ENCODE measurements at places on chromosomes 16 and 17. TPM values are rescaled to one million over a fixed set of nuclear protein-coding genes. Genes with fewer than 3 reads are reported as not detected.
A peak's percentile ranks its signal among the peaks of the same experiment; 100 is the strongest.

- no peaks in the 10 kb centered on the region for H3K4me1 ChIP-seq
- no peak overlapping the region for H3K4me3 ChIP-seq
- no peak overlapping the region for H3K27ac ChIP-seq
- H3K27me3 ChIP-seq = no peaks in the 10 kb centered on the region
- H3K36me3 ChIP-seq = no peaks in the 10 kb centered on the region
Observed at GRCh38 chr16:15725641-15726240, 75.7 kb downstream of the NDE1 start.

DNA sequence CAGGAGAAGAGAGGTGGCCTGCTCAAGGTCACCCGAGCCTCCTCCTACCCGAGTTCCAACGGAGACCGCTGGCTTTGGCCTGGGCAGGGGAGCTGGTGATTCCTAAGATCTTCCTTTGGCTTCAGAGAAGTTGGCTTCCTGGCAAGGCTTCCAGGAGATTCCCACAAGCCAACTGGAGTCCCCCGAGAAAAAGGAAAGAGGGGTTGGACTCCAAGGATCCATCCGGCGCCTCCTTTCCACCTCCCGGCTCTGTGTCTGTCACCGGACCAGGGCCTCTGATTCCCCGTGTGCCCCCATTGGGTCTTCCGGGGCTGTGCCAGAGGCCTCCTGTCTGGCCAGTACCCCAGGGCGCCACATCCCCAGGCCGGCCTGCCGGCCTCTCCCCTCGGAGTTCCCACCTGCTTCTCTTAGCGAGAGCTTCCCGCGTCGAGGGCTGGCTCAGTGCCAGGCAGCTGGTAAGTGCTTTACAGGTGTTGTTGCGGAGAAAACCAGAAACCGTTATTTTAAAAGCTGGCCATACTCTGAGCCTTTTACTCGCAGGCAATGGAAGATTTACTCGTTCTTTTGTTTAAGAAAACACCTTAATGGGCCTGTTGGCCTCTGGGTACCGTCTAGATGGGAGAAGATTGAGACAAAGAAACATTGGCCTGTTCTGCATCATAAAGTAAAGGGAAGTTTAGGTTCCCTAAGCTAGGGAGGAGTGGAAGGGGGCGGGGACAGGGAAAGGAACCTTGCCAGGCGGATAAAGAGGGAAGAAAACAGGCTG, 258.4 kb upstream of the SDK2 start:
- H3K4me3 ChIP-seq = no peak overlapping the region
- no peak overlapping the region for H3K27ac ChIP-seq
- H3K36me3 ChIP-seq = no peaks in the 10 kb centered on the region
- no peak for DNase-seq

GRCh38 chr16:70713342-70713741, 27.5 kb upstream of the MTSS2 start:
- peaks cover 80% of the 10 kb centered on the region for H3K4me1 ChIP-seq
- no peak overlapping the region for H3K4me3 ChIP-seq
- no peaks in the 10 kb centered on the region for H3K27me3 ChIP-seq
- DNase-seq = no peak

DNA sequence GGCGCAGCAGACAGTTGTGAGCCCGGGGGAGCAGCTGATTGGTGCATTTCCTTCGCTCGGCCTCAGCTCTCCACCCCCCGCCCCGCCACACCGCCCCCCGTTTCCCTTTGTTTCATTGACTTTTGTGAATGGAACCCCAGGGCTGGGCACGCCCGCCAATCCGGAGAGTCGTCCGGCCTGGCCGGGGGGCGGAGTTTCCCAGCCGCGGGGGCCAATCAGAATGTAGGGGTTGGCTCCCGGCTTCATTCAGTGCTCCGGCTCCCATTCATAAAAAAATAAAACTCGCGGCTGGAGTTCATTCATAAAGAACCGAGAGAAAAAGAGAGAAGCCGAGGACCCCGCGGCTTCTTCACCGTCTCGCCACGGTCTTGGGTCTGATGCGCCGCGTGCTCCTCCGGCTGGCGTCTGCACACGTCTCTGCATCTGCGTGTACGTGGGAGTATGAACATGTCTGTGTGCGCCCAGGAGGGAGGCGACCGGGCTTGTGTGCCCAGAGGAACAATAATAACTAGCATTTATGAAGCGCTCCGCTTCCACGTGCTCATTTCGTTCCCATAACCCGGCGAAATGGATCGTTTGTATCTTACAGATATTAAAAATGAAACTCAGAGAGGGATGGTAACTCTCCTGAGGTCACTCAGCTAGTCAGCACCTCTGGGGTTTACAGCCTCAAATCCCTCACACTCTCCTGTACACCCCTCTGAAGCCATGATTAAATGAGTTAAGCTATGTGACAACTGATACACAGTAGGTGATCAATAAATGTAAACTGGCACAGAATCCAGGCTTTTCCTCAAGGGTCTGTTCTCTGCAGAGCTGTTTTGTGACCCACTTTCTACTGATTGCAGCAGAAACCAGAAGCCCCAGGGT, at the start of gene ETV4:
TSS of gene ETV4 (minus strand) at position 22 of the 870 bp plus-strand sequence. CDS start 723 bp downstream, outside the sequence.
- no peaks in the 10 kb centered on the region for H3K36me3 ChIP-seq
- DNase-seq = peak; percentile 97
- peak within 1 kb of the TSS; percentile 95 for H3K27ac ChIP-seq
- H3K4me1 ChIP-seq = peaks cover 12% of the 10 kb centered on the region
- H3K27me3 ChIP-seq = no peaks in the 10 kb centered on the region

DNA sequence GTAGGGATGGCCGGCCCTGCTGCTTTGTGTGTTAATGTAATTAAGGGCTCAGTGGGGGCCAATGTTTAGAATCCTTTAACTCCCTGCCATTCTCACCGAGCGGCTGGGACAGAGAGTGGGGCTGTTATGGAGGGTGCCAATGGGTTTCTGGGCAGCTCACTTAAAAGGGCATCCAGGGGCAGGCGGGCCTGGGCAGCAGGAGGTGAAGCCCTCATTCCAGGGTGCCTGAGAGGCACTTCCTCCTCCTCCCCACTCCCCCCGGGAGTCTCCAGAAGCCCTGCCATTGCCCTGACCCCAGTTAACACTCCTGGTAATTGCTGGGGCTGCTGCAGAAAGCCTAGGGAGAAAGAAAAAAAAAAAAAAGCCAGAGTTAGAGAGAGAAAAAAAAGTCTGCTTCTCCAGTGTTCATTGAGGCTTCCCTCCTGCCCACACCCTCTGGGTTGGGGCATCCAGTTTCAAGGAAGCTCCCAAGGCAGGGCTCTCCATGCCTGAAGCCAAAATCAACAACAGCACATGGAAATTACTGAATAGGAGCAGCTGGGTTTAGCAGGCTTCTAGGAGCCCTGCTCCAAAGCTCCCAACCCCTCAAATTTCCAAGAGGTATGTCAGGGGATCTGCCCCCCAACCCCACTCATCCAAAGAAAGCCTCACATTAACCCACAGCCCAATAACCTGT, 28.0 kb downstream of the CUEDC1 start:
- H3K27me3 ChIP-seq = no peaks in the 10 kb centered on the region
- H3K4me3 ChIP-seq = no peak overlapping the region
- peak; percentile 45 for DNase-seq
- H3K4me1 ChIP-seq = peaks cover 24% of the 10 kb centered on the region
- no peaks in the 10 kb centered on the region for H3K36me3 ChIP-seq
- H3K27ac ChIP-seq = 0 out of 2 replicates have a peak overlapping the region, but pooled peaks have one; percentile 7

GRCh38 chr16:86232496-86232895, 277.8 kb upstream of the FOXF1 start:
- no peak overlapping the region for H3K27ac ChIP-seq
- no peak for DNase-seq
- H3K27me3 ChIP-seq = peaks cover 50% of the 10 kb centered on the region

DNA sequence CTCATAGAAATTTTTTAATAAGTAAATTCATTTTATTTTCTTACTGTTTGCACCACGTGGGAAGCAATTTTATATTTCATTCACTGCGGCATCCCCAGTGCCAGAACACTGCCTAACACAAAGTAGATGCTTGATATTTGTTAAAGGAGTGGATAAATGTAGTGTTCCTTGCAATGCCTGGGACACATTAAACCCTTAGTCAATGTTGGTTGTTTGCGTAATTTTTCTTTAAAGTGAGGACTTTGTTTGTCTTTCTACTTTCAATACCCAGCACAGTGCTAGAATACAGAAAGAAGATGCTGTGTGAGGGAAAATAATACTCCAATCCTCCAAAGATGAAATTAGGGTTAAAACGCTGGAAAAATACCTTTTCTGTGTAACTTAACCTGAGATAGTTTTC, 299.3 kb downstream of the MAP2K6 start:
- H3K36me3 ChIP-seq = no peaks in the 10 kb centered on the region
- no peak for DNase-seq
- H3K4me3 ChIP-seq = no peak overlapping the region
- no peaks in the 10 kb centered on the region for H3K27me3 ChIP-seq
- peaks cover 14% of the 10 kb centered on the region for H3K4me1 ChIP-seq
- H3K27ac ChIP-seq = no peak overlapping the region

DNA sequence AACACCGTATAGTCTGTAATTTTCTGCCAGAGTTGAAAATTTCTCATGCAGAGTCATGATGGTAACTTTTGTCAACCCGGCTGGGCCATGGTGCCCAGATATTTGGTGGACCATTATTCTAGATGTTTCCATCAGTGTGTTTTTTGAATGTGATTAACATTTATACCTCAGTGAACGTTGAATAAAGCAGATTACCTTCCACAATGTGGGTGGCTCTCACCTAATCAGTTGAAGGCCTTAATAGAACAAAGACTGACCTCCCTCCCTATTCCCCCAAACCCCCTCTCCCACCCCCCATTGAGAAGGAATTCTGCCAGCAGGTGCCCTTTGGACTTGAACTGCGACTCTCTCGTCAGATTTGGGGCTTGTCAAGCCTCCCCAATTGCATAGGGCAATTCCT, 6.4 kb upstream of the CA5A start:
- no peak for DNase-seq
- no peaks in the 10 kb centered on the region for H3K4me1 ChIP-seq
- H3K36me3 ChIP-seq = no peaks in the 10 kb centered on the region
- no peak overlapping the region for H3K27ac ChIP-seq
- H3K4me3 ChIP-seq = no peak overlapping the region
- no peaks in the 10 kb centered on the region for H3K27me3 ChIP-seq

DNA sequence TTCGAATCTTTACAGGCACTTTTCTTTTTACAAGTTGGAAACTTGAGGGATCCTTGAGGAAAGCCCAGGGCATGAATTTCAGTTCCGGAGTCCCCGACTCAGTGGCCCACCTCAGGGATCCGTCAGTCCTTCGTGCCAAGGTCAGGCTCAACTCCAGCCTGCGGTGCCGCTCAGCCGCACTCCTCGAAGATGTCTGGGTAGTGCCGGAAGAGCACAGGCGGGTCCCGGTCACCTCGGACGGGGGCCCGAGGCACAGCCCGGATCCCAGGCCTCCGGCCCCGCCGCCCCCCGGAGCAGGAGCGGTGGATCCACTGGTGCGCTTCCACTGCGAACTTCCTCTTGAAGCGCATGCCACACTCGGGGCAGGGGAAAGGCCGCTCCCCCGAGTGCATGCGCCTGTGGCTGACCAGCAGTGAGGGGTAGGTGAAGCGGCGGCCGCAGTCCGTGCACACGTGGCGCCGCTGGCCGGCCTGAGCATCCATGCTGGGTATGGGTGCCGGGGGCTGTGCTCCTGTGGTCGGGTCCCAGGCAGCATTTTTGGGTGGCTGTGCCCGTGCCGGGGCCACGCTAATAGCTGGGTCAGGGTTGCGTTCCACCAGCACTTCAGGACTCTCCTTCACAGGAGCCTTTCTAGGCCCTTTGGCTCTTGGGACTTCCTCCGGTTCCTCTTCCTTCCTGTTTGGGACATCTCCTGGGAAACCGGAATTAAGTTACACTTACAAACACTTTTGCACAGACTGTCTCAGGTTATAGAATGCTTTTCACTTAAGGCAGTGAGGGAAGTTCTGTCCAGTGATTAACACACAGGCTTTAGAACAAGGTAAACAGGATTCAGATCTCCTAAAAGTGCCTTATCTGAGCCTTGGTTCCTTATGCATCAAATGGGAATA, 1.5 kb downstream of the ZNF688 start:
- H3K36me3 ChIP-seq = no peaks in the 10 kb centered on the region
- no peaks in the 10 kb centered on the region for H3K27me3 ChIP-seq
- H3K4me1 ChIP-seq = peaks cover 12% of the 10 kb centered on the region
- H3K27ac ChIP-seq = peak overlapping the region; percentile 7

- H3K4me1 ChIP-seq = no peaks in the 10 kb centered on the region
- H3K36me3 ChIP-seq = peaks cover 44% of the 10 kb centered on the region
- H3K4me3 ChIP-seq = no peak overlapping the region
- H3K27me3 ChIP-seq = no peaks in the 10 kb centered on the region
- H3K27ac ChIP-seq = no peak overlapping the region
Observed at GRCh38 chr17:627051-627450, 87.6 kb downstream of the VPS53 start.

DNA sequence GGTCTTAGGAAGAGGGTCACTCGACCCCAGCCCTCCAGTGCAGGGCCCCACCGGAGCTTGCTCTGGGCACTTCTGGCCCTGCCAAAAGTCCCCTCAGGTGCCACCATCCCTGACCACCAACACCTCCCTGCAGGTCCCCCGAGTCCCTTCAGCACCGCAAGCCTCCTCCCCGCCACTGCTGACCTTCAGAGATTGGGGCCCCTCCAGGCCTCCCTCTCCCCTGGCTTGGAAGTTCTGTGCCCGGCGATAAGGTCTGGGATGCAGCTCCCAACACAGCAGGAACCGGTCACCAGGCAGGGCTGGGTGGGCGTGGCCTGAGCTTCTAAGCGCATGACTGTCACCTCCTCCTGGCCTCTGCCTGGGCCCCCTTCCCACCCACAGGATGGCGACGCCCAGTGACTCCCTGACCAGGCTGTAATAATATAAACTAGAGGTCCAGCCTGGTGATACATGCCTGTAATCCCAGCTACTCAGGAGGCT, 11.2 kb downstream of the PIEZO1 start:
- H3K27me3 ChIP-seq = no peaks in the 10 kb centered on the region
- no peak for DNase-seq
- no peak overlapping the region for H3K4me3 ChIP-seq
- H3K27ac ChIP-seq = peak overlapping the region; percentile 35
- H3K36me3 ChIP-seq = no peaks in the 10 kb centered on the region

- H3K36me3 ChIP-seq = no peaks in the 10 kb centered on the region
- H3K27me3 ChIP-seq = no peaks in the 10 kb centered on the region
- H3K4me3 ChIP-seq = no peak overlapping the region
- no peak overlapping the region for H3K27ac ChIP-seq
- peaks cover 41% of the 10 kb centered on the region for H3K4me1 ChIP-seq
Observed at GRCh38 chr16:85577899-85578598, 35.1 kb upstream of the GSE1 start.

DNA sequence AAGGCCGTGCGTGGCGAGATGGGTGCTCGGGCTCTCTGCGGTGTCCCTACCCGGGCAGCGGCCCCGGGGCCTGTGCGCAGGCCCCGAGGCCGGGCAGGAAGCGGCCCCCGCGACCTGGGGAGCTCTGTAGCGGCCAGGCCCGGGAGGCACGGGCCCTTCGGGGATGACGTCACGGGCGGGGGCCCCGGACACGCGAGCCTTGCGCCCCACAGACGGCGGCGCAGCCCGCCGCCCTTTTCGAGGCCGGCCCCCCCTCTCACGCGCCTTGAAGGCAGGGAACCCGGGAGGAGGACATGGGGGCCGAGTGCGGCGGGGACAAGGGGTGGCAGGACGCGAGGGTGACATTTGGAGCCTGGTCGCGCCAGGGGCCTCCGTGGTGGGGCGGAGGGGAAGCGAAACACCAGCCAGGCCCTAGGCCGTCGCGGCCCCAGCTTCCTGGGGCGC, 1.1 kb downstream of the RAI1 start:
- peak; percentile 74 for DNase-seq
- peaks cover 33% of the 10 kb centered on the region for H3K4me1 ChIP-seq

The SHBG gene
- 1.1 TPM for polyA plus RNA-seq

The CDK5RAP3 gene
- 288 TPM for polyA plus RNA-seq

The CSH1 gene
- not detected for polyA plus RNA-seq

The GDPD1 gene
- polyA plus RNA-seq = 1.5 TPM

The COPS3 gene
- 76.7 TPM for polyA plus RNA-seq
